Activated CD4-positive, alpha-beta T cell treated with anti-CD3 and anti-CD28 coated beads, Interleukin-2, amount 50 U/mL, for 48 hours (primary cell): ENCODE measurements at places on chromosomes 1 and 21.

DNA sequence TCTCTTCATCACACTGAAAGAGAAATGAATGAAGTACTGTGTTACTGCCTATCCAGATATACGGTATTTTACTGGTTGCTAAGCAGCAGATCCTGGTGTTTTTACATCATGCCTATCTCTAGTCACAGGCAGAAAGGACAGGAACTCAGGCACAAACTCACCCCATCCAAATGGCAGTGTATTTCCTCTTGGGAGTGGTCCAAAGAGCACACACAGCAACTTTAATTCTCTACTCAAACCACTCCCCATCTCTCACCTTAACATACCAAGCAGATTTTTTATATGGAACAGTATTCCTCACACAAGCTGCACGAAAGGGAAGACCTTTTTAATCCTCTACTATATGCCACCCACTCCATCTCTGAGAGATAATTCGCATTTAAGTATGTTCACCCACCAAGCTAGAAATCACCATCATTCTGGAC is 27.3 kb downstream of the EIF4G3 start:
- no peak for DNase-seq

DNA sequence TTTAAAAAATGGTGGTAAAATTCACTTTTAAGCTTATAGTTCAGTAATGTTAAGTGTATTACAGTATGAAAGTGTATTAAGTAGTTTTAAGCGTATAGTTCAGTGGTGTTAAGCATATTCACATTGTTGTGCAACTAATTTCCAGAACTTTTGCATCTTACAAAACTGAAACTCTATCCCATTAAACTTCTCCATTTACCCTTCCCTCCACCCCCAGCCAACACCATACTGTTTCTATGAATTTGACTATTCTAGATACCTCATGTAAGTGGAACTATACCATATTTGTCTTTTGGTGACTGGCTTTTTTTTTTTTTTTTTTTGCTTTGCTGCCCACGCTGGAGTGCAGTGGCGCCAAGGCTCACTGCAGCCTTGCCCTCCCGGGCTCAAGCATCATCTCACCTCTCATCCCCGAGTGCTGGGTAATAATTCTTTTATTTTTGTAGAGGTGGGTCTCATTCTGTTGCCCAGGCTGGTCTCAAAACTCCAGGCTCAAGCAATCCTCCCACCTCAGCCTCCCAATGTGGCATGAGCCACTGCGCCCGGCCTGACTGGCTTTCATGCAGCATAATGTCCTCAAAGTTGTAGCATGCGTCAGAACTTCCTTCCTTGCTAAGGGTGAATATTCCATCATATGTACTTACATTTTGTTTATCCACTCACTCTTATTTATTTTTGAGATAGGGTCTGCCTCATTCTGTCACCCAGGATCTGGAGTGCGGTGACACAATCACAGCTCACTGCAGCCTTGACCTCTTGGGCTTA is 45.1 kb upstream of the BMP8B start:
- no peak for DNase-seq

GRCh38 chr1:26785611-26786436 is 1.9 kb upstream of the PIGV start:
- no peak for DNase-seq

DNA sequence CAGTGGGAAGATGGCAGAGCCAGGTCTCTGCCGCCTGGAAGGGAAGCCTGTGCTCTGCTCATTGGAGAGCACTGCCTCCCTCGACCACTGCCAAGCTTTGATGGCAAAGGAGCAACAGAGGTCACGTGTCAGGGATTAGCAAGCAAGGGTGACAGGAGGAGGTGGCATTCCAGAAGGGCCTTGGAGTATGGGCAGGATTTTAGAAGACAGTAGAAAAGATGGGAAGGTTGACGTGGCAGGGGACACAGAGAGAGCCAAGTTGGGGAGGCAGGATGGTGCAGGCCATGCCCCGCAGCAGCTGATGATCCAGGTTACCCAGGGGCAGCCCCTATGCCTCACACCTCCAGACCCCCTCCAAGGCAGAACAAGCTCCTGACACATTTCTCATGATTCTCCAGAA is 21.9 kb upstream of the LBR start:
- no peak for DNase-seq

DNA sequence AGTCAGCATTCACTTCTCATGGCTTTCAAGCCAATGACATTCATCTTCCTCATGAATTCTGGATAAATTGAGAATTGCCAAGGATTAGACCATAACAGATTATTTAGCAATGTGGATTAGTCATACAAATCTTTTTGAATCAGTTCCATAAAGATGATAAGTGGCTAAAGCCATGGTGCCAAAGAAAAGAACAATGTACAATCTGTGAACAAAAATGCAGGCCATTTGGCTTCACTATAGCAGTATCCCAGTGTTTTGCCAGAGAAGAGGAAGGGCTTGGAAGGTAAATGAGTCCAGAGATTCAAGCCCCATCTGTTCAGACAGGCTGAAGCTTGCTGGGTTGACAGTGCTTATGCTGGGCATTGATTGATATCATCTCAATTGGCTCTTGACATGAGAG is 376.4 kb upstream of the LRRC7 start:
- no peak for DNase-seq

GRCh38 chr1:15820478-15820877 is 13.0 kb upstream of the UQCRHL start:
- DNase-seq, result no peak

DNA sequence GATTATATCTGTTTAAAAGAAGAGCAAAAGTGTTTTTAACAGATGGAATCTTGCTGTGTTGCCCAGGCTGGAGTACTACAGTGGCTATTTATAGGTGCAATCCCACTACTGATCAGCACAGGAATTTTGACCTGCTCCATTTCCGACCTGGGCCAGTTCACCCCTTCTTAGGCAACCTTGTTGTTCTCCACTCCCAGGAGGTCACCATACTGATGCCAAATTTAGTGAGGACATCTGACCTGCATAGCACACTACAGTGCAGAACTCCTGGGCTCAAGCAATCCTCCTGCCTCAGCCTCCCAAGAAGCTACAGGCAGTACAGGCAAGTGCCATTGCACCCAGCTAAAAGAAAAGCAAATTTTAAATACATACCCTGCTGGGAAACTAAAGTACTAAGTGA is 11.3 kb upstream of the NUP210L start:
- no peak for DNase-seq

DNA sequence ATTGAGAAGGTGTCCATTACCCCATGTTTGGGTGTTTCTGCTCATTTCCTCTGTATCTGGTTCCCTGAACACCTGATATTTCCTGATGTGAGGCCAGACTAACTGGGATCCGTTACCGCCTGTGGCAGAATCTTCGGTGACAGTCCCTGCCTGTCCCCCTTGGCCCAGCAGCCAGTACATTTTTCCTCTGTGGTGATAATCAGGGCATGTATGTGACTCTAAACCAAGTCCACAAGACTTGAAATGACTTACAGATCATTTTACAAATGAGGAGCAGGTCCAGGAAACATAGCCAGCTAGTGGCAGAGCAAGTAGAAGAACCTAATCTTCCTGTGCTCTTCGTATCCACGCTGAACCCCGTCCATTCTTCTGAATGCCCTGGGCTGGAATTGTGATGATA is 143.5 kb upstream of the IPO9 start:
- DNase-seq, result no peak

- no peak for DNase-seq
Observed at GRCh38 chr1:7930645-7931445, 9.8 kb downstream of the TNFRSF9 start.

DNA sequence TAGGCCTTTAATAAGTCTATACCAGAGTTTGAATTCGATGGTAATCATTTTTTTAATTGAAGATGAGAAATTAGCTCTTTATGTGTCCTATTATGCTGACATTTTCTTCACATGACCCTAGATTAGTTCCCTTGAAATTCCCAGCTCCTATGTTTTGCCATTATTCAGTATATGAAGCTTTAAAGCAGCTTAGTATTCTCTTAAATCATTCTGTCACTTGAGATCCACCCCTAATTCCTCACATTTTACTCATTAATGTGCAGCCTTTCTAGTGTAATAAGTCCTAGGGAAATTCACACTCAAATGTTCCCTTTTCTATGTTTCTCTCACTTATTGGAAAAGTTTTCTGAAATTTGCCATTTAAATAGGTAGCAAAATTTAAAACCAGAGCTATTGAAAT is 704.5 kb upstream of the B3GALT2 start:
- DNase-seq, result no peak

DNA sequence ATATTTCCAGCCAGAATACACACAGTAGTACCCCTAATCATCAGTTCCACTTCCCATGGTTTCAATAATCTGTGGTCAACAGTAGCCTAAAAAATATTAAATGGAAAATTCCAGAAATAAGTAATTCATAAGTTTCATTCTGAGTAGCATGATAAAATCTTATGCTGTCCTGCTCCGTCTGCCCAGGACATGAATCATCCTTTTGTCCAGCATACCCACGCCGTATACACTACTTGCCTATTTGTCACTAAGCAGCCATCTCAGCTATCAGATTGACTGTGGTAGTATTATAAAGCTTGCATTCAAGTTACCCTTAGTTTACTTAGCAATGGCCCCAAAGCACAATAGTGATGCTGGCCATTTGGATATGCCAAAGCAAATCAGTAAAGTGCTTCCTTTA is 118.7 kb downstream of the SLC5A9 start:
- no peak for DNase-seq

GRCh38 chr1:204201348-204202040 is 5.2 kb upstream of the KISS1 start:
- DNase-seq, result no peak

DNA sequence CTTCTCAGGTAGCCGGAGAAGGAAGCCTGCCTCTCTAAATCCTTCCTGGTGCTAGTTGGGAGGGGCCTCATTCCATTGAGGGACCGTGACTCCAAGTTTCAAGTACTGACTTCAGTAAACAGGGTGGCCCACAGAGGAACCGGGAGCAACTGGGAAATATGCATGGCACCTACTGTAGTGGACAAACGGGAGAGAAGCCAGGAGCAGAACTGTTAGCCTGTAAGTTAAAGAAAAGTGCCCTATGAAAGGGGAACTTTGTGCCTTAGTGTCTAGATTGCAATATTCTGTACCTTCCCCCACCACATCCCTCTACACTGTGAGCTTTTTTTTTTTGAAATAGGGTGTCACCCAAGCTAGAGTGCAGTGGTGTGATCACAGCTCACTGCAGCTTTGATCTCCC is 33.2 kb upstream of the KANK4 start:
- DNase-seq, result no peak

- peak; percentile 70 for DNase-seq
Observed at GRCh38 chr1:28208818-28209441, 23.9 kb downstream of the DNAJC8 start.

DNA sequence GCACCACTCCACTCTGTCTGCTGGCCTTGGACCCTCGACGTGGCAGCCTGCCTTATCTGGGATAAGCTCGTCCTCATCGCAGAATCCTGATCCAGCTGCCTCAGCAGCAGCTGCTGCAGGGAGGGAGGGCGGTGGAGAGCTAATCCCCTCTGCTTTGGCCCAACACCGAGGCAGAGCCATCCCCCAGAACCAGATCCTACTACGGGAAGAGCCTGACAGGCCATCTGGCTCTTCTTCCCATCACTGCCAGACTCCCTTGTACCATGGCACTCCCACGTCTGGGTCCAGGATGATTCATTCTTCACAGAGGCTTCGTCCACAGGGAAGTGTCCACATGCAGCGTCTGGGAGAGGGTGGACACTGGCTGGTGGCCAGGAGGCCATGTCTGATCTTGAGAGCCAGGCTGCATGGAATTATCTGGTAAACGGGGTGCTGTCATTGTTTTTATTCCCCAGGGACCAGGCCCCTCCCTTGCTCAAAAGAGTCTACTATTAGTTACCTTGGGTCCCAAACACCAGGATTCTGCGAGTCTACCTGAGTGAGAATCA is 14.6 kb upstream of the PKP1 start:
- DNase-seq, result no peak

DNA sequence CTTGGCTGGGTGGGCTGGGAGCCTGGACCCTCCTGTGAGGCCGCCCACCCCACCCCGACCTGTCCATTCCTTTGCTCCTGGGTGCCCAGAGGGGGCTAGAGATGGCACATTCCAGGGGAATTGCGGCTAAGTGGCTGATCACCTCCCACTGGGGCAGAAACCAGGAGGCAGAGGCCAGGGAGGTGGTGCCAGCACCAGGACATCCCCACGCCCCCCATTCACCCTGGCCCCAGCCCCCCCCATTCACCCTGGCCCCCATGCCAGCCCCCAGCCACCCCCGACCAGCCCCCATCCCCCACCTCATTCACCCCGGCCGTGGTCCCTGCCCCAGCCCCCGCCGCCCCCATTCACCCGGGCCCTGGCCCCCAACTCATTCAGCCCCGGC is 6.2 kb downstream of the C1QTNF12 start:
- no peak for DNase-seq

GRCh38 chr1:9382643-9383491 is 90.2 kb downstream of the SPSB1 start:
- no peak for DNase-seq

- DNase-seq, result no peak
Observed at GRCh38 chr1:53737648-53738204, 1.2 kb downstream of the GLIS1 start.

DNA sequence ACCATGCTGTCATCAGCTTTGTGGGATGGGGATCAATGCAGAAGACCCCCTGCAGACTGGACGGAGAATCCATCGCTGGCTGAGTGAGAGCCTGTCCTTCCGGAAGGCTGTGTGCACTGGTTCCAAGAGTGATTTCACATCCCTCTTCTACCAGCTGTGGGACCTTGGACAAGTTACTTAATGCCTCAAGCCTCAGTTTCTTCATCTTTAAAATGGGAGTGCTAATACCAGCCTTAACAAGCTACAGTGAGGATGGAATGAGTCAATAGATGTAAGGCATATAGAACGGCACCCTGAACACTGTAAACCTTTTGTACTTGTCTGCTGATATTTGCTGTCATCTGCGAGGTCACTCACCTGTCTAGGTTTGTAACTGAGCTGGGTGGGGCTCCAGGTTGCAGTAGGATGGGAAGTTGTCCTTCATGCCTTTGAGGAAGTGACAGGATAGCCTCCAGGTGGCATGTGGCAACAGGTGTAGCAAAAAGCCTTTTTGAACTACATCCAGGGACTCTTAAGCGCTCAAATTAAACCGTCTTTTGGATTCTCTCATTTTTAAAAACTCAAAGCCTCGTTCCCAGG is 27.5 kb downstream of the TMEM51 start:
- no peak for DNase-seq

GRCh38 chr1:227131193-227131592 is 187.1 kb downstream of the CDC42BPA start:
- no peak for DNase-seq

- no peak for DNase-seq
Observed at GRCh38 chr21:39452207-39452969, 618 bp downstream of the SH3BGR start.
